ENCODE measurements at places on chromosomes 2 and 18.

GRCh38 chr2:112301171-112301584 lies 25.8 kb downstream of the ZC3H6 start:
- DNase-seq = no peak

DNA sequence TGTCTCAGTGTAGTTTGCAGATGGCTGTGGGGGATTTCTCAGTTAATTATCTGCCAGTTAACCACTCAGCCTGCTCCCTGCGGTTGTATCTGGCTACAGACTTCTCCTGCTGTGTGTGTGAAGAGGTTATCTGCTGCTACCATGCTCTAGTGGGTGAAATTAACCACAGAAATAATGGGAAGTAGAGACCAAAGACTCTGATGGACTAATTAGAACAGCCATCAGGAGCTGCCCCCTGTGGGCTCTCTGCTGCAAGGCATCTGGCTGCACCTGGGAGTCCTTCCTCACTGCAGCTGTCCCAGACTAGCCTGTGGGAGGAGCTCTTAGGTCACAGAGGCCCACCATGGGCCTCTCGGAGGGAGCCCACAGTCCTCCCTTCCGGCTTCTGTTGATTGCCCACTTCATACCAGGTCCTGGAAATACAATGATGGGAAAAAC lies 66.6 kb downstream of the CTIF start:
- no peak for DNase-seq

DNA sequence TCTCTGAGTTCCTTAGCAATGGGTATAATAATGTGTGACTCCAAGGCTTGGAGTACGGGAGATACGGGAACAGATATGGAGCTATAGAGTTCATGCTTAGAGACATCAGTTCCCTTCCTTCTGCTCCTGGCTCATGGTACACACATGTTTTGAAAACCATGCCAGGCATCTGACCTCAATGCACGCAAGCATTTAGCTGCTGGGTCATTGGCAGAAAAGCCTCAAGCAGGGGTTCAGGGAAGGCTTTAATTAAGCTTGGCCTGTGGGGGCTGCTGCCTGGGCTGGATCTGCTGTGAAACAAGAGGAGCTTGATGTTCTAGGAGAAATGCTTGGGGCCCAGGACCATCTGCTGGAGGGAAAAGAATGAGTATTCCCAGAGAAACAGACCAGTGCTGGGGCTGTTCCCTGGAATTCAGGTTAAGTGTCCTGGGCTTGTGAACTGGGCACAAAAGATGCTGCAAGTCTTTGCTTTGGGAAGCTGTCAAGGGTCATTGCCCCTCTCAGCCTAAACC lies 3.2 kb downstream of the ALLC start:
- no peak for DNase-seq

GRCh38 chr2:38123911-38124310 lies 48.0 kb upstream of the CYP1B1 start:
- DNase-seq = no peak

DNA sequence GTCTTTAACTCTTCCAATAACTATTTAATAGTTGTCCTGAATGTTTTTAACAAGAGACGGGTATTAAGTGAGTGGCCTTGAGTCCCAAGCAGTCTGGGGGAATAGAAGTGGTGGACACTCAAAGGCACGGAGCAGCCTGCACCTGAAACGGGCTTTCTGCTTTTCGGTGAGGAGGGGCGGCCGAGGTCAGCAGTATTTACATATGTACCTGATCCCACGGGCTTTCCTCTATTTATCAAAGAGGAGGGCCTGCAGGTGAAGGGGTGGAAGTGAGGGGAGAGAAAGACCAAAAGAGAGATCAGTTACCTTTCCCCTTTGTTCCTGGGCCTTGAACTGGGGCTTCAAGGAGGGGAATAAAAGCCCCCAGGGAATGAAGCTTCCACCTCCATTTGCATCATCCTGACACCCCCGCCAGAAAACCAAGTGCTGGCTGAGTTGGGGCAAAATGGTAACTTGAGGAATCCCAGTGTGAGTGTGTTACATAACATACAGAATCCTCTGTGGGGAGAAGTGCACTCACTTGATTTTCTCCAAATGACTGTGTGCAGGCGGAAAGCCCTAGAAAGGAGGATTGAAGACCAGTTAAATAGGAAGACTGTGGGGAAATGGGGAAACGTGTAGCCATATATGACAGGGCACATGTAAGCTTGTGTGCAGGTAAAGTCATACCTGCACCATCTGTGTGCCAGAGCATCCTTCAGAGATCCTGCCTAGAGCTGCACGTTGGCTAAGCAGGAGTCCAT lies 12.4 kb downstream of the POU3F3 start:
- DNase-seq = no peak

DNA sequence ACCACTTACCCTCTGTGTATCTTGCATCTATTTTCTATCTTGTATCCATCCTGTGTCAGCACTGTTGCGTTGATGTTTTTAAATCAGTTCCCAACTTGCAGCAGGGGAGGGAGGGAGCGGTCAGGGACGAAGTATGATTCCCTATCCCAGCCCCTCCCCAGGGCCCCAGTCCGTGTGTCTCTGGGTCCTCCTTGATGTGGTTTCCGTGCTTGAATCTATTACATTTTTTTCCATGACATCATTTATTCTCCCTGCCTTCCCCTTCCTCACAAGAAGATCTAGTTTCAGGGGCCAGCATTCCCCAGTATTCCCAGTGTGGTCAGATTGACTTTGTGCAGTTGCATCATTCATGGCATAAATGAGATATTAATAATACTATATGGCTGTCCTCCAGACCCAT lies 479.3 kb downstream of the PTPRM start:
- no peak for DNase-seq

All from AG08396 (cell line).